ENCODE measurements at places on chromosomes 12 and 14.

DNA sequence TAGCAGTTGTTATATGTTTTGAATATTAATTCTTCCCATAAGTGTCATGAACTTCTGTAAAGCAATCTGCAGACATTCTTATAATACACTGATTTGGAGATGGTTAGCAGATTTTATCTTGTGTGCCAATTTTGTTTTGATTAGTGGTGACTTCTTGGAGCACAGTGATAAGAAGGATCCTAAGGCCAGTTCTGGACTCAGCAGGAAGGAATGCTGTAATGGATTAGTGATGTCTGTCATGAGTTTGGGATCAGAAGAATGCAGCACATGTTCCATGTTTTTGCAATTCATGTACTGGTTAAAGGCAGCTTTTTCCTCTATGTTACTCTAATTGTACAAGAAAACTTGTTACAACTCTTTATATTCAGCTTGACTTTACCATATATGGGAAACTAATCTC, 91.5 kb downstream of the UNC79 start:
- no peak for DNase-seq

GRCh38 chr14:29906256-29906870, 21.3 kb downstream of the PRKD1 start:
- DNase-seq, result no peak

- peak; percentile 35 for DNase-seq
These were observed at the start of gene LRRC43 for GRCh38 chr12:122182887-122183587. TSS of gene LRRC43 (plus strand) at chr12:122183123. CDS start at chr12:122183145, 22 bp downstream.

GRCh38 chr12:92088805-92089204, 56.8 kb downstream of the BTG1 start:
- DNase-seq, result no peak
